ENCODE measurements at places on chromosomes 13 and 19. TPM values are rescaled to one million over a fixed set of nuclear protein-coding genes. Genes with fewer than 3 reads are reported as not detected.

GRCh38 chr19:49573009-49573408 lies 7.3 kb downstream of the NOSIP start:
- DNase-seq = no peak

DNA sequence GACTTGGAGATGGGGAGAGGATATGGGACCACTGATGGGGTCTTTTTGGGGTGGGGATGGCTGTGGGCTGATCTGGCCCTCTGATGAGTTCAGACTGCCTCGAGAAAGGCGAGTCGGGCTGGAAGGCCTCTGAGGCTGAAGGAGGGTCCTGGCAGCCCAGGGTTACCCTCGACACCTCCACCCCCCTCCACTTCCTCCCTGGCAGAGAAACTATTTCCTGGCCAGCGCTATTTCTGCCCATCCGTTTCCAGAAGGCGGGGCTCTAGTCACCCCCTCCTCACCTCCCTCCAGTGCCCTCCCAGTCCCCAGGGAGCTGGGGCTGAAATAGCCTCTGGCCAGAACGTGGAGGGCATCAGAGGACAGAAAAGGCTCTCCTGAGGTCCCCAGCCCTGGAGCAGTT lies 9.7 kb downstream of the EXOC3L2 start:
- DNase-seq = no peak

DNA sequence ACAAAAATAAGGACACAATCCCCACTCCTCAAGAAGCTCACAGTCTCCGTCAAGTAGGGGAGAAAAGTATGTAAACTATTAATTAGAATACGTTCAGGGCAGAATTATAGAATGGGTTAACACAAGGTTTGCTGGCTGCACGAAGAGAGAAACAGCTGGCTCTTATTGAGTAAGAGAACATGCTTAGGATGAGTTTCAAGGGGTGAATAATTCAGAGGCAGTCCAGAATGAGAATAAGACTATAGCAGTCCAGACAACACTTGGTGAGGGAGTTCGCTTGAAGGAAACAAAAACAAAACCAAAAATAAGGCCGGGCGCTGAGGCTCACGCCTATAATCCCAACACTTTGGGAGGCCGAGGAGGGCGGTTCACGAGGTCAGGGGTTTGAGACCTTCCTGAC lies 61.9 kb downstream of the THSD1 start:
- DNase-seq = no peak

DNA sequence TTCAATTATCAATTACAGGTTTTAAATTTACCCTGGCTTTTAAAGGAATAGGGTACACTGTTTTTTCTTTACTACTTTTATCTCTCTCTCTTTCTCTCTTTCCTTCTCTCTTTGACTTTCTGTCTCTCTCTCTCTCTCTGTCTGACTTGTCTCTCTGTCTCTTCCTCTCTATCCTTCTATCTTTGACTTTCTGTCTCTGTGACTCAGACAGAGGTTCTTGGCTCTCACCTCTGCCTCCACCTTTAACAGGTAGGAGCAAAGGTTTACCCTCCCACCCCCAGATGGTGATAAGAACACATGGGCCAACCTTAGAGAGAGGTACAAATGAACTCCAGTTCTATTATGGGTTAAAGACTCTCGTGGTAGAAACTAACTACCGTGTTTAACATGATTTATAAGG lies 20.3 kb upstream of the FAM124A start:
- DNase-seq = no peak

PPP1R13L gene
- 46.8 TPM for total RNA-seq

CYP2A6 gene
- total RNA-seq = not detected

SYNGR4 gene
- not detected for total RNA-seq

SLC25A42 gene
- 6.8 TPM for total RNA-seq

C19orf44 gene
- total RNA-seq = 2.9 TPM

Data from transverse colon (tissue), 4 donors.